ENCODE measurements at places on chromosomes 5 and 9.
A peak's percentile ranks its signal among the peaks of the same experiment; 100 is the strongest.

GRCh38 chr5:86631165-86631564, 13.4 kb downstream of the COX7C start:
- no peak for DNase-seq

DNA sequence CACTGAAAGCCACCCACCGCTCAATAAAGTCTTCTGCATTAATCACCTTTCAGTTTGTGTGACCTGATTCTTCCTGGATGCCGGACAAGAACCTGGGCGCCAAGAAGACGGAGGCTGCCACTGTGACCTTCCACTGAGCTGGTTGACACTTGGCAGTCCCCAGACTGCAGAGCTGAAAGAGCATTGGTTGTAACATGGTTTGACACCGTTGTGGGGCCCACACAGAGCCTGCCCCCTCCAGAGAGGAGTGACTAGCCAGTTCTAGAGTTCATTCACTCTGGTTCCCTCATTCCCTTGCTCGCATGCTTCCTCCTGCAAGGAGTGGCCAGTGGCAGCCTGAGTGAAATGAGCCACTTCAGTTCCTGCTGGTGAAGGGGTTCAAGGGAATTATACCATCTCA, 86.2 kb upstream of the ANXA1 start:
- no peak for DNase-seq

- peak; percentile 17 for DNase-seq
These were observed 101.2 kb downstream of the TRIM36 start for GRCh38 chr5:115068239-115069086.

DNA sequence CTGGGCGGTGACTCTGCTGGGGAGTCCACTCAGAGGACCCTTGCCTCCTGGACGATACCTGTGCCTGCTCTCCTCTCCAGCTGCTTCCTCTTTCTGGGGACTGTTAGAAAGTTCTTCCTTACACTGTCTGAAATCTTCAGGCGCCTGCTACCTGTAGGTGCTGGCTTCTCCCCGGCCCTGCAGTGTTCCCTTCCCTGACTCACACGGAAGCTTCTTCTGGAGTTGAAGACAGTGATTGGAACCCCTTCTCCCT, 562 bp downstream of the GSN start:
- DNase-seq, result peak; percentile 53

DNA sequence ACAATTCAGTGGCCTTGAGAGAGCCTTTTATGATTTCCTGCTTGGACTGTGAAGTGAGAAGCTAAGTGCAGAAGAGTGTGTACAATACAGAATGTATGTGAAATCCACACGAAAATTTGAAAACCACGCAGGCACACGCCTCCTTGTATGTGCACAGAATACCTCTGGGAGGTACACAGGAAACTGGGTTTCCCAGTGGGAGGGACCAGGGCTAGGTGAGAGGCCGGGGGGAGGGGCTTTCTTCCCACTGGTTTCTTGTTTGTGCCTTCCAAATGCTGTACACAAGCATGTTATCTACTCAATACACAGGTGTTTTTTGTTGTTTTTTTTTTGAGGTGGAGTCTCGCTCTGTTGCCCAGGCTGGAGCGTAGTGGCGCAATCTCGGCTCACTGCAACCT, 16.1 kb downstream of the C9orf50 start:
- DNase-seq, result no peak

DNA sequence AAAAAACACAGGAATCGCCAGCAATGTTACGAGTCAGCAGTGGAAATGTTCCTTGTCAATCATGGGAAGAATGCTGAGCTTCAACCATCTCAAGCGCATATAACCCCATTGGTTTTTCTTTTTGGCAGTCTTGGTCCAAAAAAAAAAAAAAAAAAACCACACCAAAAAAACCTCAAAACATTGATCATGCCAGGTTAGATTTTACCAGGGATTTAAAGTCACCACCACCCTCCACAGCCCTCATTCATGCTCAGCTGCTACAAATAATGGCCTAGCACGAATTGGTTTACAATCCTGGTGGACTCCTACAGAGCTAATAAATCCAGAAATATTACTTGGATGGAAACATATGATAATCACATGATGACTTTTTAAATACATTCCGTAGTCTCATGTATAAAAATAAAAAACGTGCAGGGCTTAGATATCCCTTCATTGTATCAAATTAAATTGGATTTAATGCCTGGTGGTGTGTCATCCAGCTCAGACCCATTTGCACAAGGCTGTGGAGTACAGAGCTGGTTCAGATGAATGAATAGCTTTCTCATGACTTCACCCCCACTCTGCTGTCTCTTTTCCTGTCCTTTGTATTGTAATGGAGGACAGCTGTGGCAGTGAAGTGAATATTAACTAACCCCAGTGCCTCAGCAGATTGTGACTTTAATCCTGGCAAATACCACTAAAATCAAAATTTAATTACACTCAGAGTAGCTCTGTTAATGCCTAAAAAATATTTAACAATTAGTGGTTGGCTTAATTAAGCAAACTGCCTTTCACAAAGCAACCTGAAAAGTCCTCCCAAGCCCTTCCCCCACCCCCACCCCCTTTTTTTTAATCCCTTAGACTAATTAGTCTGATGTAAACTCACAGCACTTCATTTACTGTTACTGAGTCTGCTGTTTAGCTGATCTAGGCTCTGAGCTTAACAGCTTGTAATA, 626.5 kb upstream of the ZNF608 start:
- DNase-seq, result no peak

DNA sequence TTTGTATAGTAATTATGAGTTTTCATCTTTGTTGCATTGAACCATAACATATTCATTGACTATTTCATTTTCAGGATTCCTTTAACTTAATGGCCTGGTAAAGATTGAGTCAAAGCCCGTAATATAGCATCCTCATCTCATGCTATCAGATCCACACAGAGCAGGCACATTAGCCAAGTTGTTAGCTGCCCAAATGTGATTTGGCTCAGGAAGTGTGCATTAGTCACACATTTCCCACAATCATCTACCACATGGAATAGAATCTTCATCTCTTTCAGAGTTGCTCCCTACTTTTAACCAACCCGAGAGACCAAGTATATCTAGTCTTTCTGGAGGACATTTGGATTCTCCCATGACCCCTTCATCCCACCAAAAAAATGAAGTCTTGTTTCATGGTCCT, 481.0 kb upstream of the PTGER4 start:
- no peak for DNase-seq

DNA sequence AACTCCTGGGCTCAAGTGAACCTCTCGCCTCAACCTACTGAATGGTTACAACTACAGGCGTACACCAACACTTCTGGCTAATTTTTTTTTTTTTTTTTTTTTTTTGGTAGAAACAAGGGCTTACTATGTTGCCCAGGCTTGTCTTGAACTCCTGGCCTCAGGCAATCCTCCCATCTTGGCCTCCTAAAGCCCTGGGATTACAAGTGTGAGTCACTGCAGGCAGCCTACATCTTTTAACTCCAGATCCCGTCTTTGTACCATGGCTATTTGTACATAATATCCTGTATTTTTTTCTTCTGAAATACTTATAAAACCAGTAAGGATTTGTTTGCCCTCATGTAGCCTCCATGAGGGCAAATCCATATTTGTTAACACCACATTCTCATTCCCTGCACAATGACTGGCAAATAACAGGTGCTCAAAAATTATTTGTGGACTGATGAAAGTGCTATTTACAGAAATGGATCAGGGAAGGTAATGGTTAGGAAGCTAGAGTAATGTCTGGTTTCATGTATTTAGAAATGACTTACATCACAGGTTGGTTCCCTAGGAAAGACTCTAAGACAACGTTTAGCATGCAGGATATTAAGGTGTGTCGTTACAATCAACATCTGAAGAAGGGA, 51.9 kb upstream of the POU5F2 start:
- no peak for DNase-seq

DNA sequence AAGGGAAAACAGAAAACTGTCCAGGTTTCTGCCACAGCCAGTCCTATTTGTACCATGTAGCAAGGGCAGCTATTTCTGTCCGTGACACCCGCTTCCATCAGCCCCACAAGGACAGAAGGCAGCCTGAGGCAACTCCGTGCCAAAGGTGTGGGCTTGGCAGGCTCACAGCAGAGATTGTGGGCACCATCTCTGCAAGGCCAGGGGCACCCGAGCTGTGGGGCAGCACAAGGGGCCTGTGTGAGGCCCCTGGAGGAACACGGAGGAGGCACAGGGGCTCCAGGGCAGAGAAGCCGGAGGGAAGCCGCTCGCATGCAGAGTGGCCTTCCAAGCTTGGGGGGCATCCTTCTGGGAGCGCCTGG, 43.5 kb downstream of the COL23A1 start:
- no peak for DNase-seq
